ENCODE measurements at places on chromosomes 6 and 20.
A peak's percentile ranks its signal among the peaks of the same experiment; 100 is the strongest.

DNA sequence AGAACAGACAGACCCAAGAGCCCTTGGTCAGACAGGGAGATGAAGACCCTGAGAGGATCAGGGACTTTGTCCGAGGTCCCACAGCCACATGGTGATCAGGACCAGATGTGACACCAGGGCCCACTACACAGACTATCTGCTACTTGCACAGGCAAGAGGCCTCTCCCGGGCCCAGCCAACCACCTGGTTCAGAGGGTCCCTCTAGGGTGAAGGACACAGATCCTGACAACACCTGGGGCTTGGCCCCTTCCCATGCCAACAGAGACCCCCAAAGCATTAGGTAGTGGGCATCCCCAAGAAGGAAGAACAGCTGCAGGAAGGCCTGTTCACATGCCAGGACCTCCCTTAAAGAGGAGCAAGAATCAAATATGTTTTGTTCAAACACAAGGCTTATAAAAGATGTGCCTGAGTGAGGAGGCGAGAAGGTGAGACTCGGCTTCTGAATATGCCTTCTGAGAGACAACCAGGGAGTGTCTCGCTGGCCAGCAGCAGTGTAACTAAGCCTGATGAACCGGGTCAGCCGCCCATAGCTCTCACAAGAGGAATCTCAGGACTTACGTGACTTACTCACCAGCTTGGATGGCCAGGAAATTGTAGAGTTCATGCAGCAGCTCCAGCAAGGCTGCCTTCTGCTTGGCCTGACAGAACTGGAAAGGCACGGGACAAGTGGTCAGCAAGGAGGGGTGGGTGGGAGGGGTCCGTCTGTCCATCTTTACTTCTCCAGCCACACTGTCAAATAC, 5.0 kb downstream of the LEMD2 start:
- no peak for DNase-seq

- peak; percentile 58 for DNase-seq
These were observed 4.1 kb downstream of the ATP9A start for GRCh38 chr20:51763965-51764602.

- no peak for DNase-seq
These were observed 129.6 kb downstream of the CD24 start for GRCh38 chr6:106844930-106845329.

- no peak for DNase-seq
These were observed 8.6 kb upstream of the STX16 start for GRCh38 chr20:58642441-58642840.

- peak; percentile 25 for DNase-seq
These were observed 114.2 kb downstream of the SNX5 start for GRCh38 chr20:17854307-17854903.

- no peak for DNase-seq
These were observed 24.2 kb downstream of the TBC1D7 start for GRCh38 chr6:13304101-13304500.

DNA sequence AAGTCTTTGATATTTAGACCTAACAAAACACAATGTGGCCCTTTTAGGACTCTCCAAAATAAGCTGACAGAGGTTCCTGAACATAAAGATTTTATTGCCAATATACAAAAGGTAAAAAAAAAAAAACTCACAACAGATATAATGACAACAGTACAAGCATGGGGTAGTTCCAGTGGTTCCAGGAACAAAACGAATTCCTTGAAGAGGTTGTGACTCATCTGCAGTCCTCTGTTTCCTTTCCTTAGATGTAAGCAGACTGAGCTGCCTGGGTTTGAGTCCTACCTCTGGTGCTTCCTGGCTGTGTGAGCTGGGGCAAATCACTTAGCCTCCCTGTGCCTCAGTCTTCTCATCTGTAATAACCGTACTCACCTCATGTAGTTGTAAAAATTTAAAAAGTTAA, 13.3 kb upstream of the CTAGE9 start:
- no peak for DNase-seq

- no peak for DNase-seq
These were observed 243.0 kb downstream of the CD83 start for GRCh38 chr6:14360565-14360964.

- DNase-seq, result peak; percentile 87
These were observed 88.6 kb upstream of the TGM3 start for GRCh38 chr20:2206957-2207769.

DNA sequence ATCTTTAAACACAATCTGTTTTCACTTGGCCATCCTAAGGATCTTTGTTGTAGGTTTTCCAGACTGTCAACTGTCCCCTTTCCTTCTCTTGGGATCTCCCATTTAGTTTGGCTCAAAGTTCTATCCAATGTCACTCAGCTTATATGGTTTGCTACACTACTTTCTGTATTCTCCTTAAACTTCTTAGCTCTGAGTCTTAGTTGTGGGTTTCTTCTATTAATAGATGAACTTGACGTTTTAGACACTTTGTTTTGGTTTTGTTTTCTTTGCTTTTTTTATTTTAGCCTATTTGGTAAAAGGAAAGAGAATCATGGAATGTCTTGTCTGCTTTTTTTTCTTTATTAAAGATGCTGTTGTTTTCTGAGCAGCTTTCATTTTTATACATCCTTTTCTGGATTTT, 11.4 kb downstream of the RMND1 start:
- DNase-seq, result no peak

- DNase-seq, result no peak
These were observed 1.1 kb downstream of the ARG1 start for GRCh38 chr6:131574133-131574532.

DNA sequence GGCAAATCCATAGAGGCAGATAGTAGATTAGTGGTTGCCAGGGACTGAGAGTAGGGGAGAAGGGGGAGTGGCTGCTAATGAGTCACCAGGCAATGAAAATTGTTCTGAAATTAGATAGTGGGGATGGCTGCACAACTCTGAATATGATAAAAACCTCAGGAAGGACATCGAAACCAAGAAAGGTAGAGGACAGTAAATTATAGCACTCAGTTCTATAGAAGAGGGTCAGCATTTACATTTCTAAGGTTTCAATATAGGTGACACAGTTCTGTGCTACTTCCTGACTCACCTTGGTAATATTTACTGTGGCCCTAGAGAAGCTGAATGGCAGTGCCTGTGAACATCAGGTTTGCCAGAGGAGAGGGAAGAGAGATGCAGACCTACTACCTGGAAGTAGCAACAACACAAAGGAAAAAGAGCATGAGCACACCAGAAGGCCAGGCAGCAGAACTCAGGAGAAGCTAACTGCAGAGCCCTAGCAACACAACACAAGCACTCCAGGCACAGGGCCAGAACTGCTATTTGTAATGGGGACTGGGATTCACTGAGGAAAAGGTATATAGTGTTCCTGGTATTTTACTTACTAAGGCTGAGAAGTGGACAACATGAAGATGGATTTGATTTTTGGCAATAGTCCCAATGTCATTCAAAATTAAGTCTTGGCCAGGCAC, 75.9 kb downstream of the PLCG1 start:
- no peak for DNase-seq

DNA sequence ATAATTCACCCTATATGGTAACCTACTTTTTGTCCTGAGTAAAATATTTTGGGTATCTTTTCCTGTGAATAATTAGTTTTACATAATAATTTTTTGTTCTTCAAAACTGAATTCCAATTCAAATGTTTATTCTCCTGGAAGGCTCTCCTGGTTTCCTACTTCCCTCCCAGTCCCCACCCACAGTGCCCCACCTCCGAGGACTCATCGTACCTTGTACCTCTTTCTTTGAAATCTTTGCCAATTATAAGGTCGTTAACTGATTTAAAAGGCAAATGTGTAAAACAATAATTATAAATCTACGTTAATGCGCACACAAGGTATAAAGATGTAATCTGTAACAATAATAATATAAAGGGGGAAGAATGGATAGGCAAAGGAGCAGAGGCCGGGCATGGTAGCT, 40.5 kb upstream of the VEGFA start:
- no peak for DNase-seq

Data from NB4 (cell line).